Stimulated activated CD8-positive, alpha-beta memory T cell treated with anti-CD3 and anti-CD28 coated beads, Interleukin-12 subunit alpha, Interleukin-12 subunit beta, amount 100 ng/mL, for 4 hours (primary cell): ENCODE measurements at places on chromosomes 7 and 10.

DNA sequence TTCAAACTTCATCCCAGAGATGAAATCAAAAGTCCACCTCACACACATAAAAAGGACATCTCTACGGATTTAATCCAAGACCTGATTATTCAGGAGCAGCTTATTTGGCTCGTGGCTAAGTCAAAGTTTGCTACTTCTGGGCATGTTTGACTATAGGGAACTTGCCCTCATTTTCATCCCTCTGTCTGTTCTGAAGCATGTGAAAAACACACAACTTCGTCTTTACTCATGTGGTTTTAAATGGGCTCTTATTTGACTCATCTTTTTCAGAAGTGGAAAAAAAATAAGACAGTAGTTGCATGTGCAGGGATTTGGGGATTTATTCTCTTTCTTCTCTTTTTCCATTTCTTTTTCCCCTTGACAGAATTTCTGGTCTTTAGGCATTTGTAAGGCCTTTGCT is 295.9 kb downstream of the TFEC start:
- no peak for DNase-seq

- DNase-seq: no peak
Observed at GRCh38 chr7:1890289-1891235, 220.5 kb downstream of the ELFN1 start.

DNA sequence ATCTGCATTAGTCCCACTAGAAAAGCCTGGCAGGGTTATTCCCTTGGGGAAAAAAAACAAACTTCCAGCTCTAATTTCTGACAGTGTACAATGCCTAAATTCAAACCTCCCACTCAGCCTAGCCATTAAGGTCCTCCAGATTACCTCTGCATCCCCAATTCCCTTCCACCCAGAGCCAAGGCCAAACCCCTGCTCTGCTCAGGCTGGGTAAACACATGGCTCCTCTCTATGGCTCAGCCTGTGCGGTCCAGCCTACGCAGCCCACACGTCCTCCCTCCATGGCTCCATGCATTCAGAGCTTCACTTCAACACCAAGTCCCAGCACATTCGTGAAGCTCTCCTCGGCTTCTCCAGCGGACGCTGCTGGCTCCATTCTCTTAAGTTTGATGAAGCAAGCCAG is 5.2 kb downstream of the DLG5 start:
- no peak for DNase-seq

DNA sequence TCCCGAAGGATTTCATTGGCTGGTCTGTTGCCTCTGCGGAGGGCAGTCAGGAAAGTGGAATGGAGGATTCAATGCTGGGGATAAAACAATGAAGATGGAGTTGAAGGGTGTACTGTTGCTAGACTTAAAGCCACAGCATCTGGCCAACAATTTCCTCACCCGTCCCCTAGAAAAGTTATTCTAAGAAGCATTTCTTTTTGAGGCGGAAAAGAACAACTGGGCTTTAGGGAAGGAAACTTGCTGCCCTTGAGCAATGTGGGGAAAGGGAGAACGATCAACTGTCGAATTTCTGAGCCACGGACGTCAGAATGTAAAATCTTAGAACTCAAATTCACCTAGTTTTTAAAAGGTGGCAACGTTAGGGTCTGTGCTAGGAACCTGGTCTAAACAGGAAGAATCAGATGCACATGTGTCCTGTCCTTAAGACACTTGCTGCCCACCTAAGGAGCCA is 664 bp downstream of the FMC1 start:
- DNase-seq: no peak

GRCh38 chr10:54985732-54986131 is 184.7 kb upstream of the PCDH15 start:
- no peak for DNase-seq

- DNase-seq: no peak
Observed at GRCh38 chr7:104855861-104856260, 158.1 kb upstream of the KMT2E start.
